ENCODE measurements at places on chromosomes 16 and 17.

- no peak for DNase-seq
Observed at GRCh38 chr17:50076591-50077235, 18.4 kb upstream of the PDK2 start.

DNA sequence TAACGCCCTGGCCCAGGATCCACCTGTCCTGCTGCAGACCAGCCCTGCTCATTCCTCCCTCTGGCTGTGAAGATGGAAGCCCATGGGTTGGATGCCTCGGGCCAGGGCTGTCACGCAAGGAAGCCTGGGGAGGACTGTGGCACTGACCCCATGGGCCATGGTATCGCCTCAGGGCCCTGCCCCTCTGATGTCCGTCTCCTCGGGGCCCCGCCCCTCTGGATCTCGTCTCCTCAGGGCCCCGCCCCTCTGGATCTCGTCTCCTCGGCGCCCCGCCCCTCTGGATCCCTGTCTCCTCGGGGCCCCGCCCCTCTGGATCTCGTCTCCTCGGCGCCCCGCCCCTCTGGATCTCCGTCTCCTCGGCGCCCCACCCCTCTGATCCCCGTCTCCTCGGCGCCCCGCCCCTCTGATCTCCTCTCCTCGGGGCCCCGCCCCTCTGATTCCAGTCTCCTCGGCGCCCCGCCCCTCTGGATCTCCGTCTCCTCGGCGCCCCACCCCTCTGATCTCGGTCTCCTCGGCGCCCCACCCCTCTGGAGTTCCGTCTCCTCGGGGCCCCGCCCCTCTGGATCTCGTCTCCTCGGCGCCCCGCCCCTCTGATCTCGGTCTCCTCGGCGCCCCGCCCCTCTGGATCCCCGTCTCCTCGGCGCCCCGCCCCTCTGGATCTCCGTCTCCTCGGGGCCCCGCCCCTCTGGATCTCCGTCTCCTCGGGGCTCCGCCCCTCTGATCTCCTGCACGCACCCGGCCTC, 24.0 kb downstream of the METRNL start:
- DNase-seq = peak; percentile 49

DNA sequence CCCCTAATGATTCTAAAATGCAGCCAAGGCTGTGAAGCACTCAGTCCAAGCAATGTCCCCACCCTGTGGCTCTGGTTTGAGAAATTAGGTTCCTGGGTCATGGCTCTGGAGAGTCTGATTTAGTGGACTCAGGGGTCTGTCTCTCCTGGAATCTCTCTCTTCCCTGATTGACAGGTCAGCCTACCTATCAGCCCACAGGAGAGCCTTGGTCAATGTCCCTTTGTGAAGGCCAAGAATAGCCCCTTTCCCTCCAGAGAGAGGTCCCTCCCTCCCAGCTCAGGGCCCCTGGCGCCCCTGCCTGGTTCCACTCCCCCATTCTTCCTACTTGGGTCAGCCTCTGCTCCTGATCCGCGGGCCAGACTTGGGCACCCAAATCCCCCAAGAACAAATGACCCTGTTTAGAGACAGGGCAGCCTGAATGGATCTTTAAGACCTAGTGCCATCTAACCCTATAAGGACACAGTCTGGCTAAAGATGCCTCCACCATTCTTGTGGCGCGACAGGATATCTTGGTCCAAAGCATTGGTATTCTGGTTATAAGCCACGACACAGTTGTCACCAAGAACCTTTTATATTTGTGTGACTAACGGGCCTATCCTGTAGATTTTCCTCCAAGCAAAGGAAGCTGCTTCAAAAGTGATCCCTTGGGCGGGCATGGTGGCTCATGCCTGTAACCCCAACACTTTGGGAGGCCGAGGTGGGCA, 38.3 kb upstream of the PRSS54 start:
- no peak for DNase-seq

DNA sequence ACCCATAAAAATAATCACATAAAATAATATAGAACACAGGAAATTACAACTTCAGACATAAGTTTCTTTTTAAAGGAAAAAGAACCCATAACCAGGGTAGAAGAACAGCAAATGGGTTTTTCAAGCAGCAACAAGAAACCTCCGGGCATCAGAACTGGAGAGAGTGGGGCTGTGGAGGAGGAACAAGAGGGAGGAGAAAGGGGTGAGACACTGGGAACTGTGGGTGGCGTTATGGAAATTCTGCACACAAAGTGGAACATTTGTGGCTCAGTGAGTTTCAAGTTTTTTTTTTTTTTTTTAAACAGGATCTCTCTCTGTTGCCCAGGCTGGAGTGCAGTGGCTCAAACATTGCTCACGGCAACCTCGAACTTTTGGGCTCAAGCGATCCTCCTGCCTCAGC, 22.6 kb downstream of the EMP2 start:
- no peak for DNase-seq

DNA sequence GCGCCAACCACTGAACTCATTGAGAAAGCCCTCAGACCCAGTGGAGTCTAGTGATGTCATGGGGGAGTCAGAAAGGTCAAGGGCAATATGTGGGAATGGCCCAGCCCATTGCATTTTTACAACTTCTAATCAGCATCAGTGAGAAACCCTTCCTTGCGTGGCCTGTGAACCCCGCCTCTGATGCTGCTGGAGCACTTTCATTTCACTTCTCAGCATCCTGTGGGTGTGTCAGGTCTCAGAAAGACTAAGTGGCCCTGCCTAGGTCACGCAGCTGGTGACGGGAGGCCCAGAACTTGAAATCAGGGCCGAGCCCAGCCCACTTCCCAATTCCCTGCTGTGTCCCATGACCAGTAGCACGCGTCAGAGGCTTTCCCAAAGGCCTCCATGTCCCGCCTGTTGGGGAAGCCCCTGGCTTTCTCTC, 6.1 kb downstream of the DNAI2 start:
- no peak for DNase-seq

GRCh38 chr17:34110315-34110714, 144.8 kb upstream of the CCL2 start:
- DNase-seq = peak; percentile 28
